Esophagus muscularis mucosa (tissue), 4 donors: ENCODE measurements at places on chromosomes 7 and 10. TPM values are rescaled to one million over a fixed set of nuclear protein-coding genes. Genes with fewer than 3 reads are reported as not detected.

LRRC17 gene
- 0.83 TPM for total RNA-seq

BTRC gene
- 10.4 TPM for total RNA-seq

NPY4R gene
- not detected for total RNA-seq

MOGAT3 gene
- total RNA-seq, result not detected

SSBP1 gene
- 122 TPM for total RNA-seq

ZNF277 gene
- 19.5 TPM for total RNA-seq

MUC3A gene
- total RNA-seq, result not detected

RBM20 gene
- total RNA-seq, result 5.3 TPM

ADAM12 gene
- total RNA-seq, result 1.3 TPM

LIPN gene
- not detected for total RNA-seq

RAB19 gene
- total RNA-seq, result not detected

FUOM gene
- 12.2 TPM for total RNA-seq

PDZD8 gene
- 43.7 TPM for total RNA-seq

LOXL4 gene
- total RNA-seq, result 9.4 TPM

NUTM2E gene
- total RNA-seq, result not detected

SPDYE16 gene
- not detected for total RNA-seq

NUDT1 gene
- total RNA-seq, result 17.7 TPM

H2BK1 gene
- not detected for total RNA-seq

DLX6 gene
- total RNA-seq, result not detected

OPALIN gene
- total RNA-seq, result not detected

LIPJ gene
- total RNA-seq, result not detected

HOXA10 gene
- not detected for total RNA-seq

BTBD16 gene
- total RNA-seq, result not detected

SORCS3 gene
- 0.42 TPM for total RNA-seq

POLR1F gene
- total RNA-seq, result 17.7 TPM

IFIT1B gene
- not detected for total RNA-seq

ERVW-1 gene
- not detected for total RNA-seq

MBL2 gene
- total RNA-seq, result not detected

DOCK4 gene
- total RNA-seq, result 18.1 TPM

SUN1 gene
- total RNA-seq, result 149 TPM

GHRHR gene
- total RNA-seq, result not detected

MYL10 gene
- not detected for total RNA-seq

TRIL gene
- total RNA-seq, result 3.0 TPM

CYP3A7 gene
- 0.34 TPM for total RNA-seq

CCDC7 gene
- 72.3 TPM for total RNA-seq

GHITM gene
- total RNA-seq, result 161 TPM

SPDYE11 gene
- total RNA-seq, result not detected

MAPK8 gene
- 26.8 TPM for total RNA-seq

GFRA1 gene
- total RNA-seq, result 73.0 TPM

ZNF511 gene
- total RNA-seq, result 34.1 TPM

SEMA3D gene
- total RNA-seq, result 1.2 TPM
